Natural killer cell treated with Interleukin-12 subunit alpha and Interleukin-12 subunit beta and Interleukin-15 and Interleukin-18, amount 100 ng/mL, for 72 hours (primary cell): ENCODE measurements at places on chromosomes 7 and 10.

- DNase-seq: no peak
These were observed 402.0 kb downstream of the RPS24 start for GRCh38 chr10:78435484-78436221.

DNA sequence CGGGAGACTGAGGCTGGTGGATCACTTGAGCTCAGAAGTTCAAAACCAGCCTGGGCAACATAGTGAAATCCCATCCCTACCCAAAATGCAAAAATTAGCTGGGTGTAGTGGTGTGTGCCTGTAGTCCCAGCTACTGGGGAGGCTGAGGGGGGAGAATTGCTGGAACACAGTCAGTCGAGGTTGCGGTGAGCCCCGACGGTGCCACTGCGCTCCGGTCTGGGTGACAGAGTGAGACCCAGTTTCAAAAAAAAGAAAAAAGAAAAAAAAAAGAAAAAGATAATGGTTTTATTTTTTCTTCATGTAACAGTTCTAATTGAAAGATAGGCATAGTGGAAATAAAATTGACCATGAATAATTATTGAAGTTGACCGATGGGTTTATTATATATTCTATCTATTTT is 99.9 kb downstream of the SUGCT start:
- no peak for DNase-seq

- no peak for DNase-seq
These were observed 114.4 kb downstream of the MICU1 start for GRCh38 chr10:72511459-72511858.

DNA sequence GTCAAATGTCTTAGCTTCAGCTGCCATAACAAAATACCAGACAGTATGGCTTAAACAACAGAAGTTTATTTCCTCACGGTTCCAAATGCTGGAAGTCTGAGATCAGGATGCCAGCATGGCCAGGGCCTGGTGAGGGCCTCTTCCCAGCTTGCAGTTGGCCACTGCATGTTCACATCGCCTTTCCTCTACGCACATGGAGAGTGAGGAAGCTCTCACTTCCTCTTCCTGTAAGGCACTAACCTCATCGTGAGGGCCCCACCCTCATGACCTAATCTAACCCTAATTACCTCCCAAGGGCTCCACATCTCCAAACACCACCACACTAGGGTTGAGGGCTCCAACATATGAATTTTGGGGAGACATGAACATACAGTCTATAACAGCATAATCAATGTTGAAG is 14.4 kb downstream of the ZNF33B start:
- no peak for DNase-seq

GRCh38 chr7:121494516-121494915 is 98.4 kb upstream of the FAM3C start:
- DNase-seq: no peak

DNA sequence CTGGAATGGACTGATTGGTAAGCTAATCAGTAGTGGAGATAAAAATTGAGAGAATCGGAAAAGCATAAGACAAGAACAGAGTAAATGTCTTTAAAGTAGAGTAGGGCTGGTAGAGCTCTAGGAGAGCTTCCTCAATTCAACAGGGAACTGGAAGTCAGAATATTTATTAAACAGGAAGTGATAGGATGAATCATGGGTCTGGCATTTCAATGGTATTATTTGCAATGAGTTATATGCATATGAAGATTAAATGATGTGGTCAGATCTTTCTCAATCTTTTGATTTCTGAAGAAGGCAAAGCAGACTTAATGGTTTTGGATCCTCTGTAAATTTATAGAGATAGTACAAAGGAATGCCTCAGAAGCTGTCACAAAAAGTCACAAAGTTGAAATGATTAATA is 349.0 kb downstream of the HPSE2 start:
- DNase-seq: no peak

- DNase-seq: no peak
These were observed 100.0 kb downstream of the MTERF1 start for GRCh38 chr7:91780521-91780920.

- no peak for DNase-seq
These were observed 63.1 kb downstream of the DLG5 start for GRCh38 chr10:77863446-77863845.

- no peak for DNase-seq
These were observed 9.3 kb upstream of the TSPAN14 start for GRCh38 chr10:80444646-80445319.
